Left renal cortex interstitium (tissue), 4 donors: ENCODE measurements at places on chromosomes 5 and 9.

DNA sequence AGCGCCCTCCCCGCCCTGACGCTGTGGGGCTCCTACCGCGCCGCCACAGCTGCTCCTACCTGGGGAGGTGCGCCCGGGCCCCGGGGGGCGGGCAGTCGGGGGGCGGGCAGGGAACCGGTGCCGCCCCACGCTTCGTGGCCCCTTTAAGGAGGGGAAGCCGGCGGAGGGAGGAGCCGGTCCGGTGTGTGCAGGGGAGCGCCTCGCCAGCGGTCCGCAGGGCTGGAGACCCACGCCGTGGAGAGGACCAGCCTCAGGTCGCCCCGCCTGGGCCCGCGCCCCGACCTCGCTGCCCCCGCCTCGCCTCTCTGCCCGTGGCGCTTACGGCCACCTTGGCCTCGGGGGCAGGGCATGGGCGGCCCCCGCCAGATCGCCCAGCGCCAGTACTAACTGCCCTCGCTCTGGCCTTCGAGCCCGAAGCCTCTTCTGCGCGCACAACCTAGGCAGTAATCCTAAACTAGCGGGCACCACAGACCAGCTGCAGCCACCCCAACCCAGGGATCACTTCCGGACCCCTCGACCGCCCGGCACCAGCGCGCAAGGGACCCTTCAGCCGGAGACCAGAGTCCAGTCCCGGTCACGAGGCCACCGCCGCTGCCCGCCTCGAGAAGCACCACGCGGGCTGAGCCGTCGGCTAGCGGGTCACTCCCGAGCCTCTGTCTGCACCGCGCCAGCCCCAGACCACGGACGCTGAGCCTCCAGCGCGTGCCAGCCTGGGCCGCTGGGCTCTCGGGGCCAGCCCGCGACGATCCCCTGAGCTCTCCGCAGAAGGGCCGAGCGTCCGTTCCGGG, at the start of gene FOXE1:
TSS of gene FOXE1 (plus strand) at position 171 of the 788 bp plus-strand sequence. CDS start 689 bp downstream, outside the sequence.
- no peak for DNase-seq

DNA sequence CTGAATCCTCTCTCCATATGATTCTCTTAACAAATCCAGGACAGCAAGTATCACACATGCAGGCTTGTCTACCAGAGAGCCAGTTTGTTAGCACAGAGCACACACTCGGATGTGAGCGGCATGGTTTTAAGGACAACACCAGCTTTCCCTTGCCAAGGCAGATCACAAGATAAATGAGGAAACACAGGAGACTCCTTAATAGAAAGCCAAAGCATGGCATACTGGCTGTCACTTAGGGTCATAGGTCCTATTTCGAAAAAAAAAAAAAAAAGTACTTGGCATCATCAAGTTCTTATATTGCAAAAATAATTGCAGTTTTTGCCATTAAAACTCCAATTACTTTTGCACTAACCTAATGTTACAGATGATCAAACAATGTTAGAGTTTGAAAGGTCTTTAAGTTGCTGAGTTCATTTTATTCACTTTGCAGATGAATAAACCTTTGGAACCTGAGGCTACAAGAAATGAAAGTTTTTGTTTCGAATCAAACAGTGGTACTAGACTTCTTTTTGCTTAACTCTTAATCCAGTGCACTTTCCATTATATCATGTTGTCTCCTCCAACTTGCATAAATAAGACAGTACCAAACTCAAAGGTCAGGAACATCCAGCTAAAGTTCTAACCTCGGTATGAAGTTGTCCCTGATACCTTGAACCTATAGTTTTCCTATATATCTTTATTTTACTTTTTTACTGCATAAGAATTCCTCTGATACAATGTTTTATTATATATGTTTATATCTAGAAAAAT, 138.5 kb downstream of the MPDZ start:
- no peak for DNase-seq

DNA sequence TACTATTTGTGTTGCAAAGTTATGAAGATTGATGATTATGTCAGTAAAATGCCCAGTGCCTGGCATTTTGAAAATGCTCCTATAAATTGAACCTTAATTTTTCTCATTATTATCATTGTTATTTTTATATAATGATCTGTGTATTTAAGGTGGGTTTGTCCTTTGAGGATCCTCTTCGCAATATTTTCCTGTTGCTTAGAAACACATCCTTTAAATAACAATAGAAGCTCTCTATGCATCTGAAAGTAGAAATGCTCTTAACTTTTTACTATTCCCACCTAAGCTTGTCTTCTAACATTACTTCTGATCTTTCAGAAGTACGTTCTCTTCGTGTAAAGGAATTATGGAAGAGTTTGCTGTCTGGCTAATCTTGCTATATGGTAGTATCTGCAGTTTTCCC, 214.7 kb upstream of the TLX3 start:
- DNase-seq: no peak

GRCh38 chr5:157347301-157348048, 81.6 kb downstream of the CYFIP2 start:
- DNase-seq: no peak

DNA sequence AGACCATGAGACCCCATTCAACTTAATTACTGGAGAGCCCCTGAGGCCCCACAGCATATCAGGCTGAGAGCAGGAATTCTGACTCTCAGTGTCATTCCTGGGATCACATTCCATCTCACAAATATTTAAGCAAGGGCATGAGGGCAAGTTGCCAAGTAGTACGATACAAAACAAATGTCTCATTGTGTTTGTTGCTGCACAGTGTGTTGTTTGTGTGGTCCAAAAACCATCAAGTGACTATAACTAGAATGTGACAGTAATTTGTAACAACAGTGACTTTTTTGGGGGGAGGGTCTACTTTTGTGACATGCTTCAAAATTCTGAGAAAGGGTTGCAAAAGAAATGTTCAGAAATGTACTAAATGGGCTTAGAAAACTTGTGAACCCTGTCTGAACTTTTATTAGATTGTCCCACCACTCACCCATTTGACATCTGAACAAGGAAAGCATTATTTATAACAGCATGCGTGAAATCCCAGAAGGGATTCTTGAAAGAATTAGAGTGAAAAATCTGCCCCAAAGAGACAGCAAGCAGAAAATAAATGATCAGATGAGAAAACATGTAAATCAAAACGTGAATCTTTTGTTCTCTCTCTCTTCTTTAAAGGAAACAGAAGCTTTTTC, 347.0 kb downstream of the NTRK2 start:
- DNase-seq: no peak

GRCh38 chr9:134632329-134632728, 9.3 kb upstream of the COL5A1 start:
- DNase-seq: no peak

GRCh38 chr9:69036309-69036708, 757 bp downstream of the FXN start:
- no peak for DNase-seq

DNA sequence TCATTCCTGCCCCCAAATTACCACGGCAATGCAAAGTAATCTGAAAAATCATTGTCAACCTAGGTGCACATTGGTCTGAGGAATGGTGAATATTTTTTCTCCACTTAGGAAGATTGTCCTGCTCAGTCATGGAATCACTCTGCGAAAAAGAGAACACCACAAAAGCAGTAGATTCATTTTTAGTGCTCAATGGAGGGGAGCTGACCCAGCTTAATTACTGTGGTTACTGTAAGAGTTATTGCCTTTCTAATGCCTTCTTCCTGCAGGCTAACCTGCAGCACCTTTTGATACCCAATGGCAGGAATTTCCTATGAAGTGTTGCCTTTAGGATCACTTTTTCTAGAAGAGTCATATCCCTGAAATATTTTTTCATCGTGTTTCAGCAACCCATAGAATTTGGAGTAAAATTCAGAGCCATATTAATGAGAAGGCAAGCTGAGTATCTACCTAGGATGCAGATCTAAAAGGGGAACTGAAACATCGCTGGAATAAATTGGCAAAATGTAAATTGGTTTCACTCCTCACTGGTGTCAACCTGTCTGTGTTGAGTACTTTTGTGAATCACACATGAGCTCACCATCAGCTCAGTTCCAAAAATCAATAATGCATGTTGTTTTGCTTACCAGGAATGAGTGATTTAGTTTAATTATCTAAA, 464.5 kb downstream of the CSNK1G3 start:
- no peak for DNase-seq

DNA sequence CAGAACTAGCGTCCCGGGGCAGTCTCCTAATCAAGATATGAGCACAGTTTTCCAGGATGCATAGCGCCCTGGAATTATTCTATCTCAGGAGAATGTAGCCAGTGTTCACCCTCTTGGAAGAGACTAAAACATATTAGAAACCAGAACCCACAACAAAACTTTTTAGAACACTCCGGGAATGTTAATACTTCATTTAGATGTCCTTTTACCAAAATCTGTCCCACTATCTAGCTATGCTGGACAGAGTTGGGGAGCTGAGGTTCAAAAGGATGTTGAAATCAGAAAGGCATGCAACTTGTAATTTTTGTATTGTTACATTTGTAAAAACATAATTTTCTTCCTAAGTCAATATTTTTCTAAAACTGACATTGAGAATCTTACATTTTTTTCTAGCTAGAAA, 386.5 kb upstream of the RFX3 start:
- DNase-seq: no peak

- DNase-seq: no peak
Observed at GRCh38 chr9:23322392-23322791, 503.6 kb downstream of the ELAVL2 start.

DNA sequence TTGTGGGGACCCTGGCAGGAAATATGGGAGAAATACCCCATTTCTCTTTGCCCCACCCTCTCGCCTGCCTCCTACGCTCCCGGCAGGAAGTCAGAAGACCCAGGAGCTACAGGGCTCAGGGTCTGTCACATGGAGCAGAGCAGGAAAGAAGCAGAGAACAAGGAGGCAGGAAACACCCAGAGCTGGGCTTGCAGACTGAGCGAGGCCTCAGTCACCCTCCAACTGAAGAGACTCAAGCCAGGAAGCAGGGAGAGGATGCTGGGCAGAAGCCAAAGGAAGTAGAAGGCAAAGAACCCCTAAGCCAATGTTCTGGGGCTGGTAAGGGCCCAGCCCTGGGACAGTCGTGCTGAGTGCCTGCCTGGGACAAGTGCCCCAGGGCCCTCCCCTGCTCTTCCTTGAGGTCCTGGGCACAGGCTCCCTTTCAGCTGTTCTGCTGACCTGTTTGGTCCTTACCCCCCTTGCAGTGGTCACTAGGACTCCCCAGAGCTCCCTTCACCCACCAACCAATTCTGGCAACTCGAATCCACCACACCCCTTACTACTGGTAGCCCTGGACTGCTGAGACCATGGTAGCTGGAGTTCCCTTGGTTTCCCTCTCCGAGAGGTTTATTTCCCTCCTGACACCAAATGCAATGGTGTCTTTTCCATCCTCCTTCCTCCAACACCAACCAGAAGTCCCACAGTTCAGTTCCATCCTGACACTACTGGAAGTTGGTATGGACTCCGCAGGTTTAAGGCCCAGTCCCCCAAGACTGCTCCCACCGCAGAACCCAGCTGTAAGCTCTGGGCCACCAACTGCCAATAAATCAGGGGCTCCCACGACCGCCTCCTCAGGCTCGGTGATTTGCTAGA, 157.5 kb downstream of the COL23A1 start:
- DNase-seq: no peak

DNA sequence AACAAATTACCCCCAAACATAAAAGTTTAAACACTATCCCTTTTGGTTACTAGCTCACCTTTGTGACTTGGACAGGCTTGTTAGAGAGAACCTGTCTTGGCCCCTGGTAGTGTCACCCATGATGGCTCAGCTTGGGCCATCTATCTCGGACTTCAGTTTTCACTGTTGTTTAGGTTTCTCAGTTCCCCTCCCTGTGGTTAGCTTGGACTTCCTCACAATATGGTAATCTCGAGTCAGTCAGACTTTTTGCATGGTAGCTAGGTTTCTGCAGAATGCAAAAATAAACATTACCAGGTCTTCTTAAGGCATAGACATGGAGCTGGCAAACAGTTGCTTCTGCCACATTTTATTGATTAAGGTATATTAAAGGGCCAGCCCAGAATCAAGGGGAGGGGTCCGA, 324.3 kb upstream of the RORB start:
- no peak for DNase-seq

DNA sequence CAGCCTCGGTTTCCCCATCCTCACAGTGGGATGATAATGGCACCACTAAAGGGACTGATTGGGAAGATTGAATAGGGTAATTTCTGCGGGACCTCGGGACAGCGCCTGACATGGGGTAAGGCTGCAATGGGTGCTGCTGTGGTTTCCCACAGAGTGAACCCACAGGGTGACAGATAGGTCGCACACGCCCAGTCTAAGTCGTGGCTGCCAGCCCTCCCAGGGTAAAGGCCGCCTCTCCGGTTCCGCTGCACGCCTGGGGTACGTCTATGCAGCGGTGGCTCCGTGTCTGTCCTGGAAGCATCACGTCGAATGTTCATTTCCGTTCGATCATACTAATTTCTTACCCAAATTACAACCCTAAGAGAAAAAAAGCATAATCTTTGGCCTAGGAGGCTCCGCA, 631 bp downstream of the CFAP77 start:
- DNase-seq: no peak

DNA sequence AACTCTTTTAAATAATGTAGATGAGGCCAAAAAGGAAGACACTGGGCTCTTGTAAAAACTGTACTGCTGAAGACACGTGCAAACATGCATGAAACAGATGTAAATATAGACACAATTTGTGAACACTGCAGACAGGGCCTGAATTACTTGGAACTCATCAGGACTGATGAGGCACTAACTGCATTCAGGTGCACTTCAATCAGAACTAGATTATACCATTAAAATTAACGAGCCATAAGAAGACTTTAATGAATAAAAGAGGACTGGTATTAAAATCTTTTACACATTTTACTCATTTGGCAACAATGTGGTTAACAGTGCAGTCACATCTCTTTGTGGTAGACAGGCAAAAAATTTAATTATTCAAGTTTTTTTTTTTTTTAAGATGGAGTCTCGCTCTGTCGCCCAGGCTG, 13.4 kb upstream of the ZCCHC9 start:
- no peak for DNase-seq

DNA sequence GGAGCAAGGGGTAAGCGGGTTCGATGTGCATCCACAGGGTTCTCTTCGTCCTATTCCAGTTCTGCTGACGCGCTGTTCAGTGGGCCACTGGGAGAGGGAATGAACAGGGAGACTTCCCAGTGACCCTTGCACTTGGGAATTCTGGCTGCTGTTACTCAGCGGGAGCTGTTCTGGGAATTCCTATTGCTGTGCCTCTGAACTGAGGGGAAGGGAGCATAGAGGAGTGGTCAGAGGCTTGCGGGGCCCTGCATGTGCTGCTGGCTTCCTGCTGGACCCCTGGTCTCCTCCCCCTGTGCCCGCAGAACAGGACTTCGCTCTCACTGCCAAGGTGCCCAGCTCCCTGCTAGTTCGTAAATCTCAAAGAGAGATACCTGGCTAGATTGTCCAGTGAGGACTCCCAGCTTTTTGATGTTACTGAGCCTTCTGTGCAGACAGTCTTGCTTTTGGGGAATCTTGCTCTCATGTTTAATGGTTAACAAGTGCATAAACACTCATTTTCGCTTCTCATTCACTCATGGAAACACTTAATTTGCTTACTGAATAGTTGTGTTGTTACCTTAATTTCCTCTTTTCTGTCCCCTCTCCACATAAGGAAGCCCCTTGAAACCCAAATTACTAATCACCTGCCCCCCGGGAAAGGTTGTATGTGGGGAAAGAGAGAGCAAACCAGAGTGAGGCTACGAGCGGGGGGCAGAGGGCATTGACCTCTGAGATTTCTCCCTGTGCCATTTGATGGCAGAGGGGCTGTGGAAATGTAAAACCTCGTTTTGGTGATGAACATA, 5.9 kb downstream of the TRIO start:
- DNase-seq: no peak

GRCh38 chr9:99231711-99232110, 9.6 kb downstream of the SEC61B start:
- no peak for DNase-seq

- DNase-seq: no peak
Observed at GRCh38 chr5:14983666-14984441, 112.3 kb upstream of the ANKH start.
